Urinary bladder (tissue), 4 donors: ENCODE measurements at places on chromosomes 12 and 14. TPM values are rescaled to one million over a fixed set of nuclear protein-coding genes. Genes with fewer than 3 reads are reported as not detected.

GRCh38 chr12:18368594-18368993, 107.3 kb downstream of the PIK3C2G start:
- no peak for DNase-seq

GRCh38 chr14:22410497-22410896, 178.5 kb downstream of the DAD1 start:
- no peak for DNase-seq

DNA sequence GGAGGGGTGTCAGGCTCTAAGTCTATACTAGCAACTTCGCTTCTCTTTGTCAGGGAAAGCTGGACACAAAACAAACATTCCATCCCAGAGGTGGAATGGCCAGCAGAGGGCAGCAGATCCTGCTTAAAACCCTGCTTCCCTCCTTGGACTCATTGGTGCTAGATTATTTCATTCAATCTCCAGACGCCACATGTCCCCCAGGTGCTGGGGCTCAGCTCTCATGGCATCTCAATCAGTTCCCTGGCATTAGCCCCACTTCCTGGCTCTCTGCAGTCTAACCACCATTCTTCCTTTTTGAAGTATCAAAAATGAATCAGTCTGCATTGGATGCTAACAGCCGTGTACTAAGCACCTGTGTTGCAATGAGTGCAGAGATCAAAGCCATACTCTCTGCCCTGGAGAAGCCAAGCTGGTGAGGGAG, 8.1 kb upstream of the PPP1R1A start:
- DNase-seq: no peak

DNA sequence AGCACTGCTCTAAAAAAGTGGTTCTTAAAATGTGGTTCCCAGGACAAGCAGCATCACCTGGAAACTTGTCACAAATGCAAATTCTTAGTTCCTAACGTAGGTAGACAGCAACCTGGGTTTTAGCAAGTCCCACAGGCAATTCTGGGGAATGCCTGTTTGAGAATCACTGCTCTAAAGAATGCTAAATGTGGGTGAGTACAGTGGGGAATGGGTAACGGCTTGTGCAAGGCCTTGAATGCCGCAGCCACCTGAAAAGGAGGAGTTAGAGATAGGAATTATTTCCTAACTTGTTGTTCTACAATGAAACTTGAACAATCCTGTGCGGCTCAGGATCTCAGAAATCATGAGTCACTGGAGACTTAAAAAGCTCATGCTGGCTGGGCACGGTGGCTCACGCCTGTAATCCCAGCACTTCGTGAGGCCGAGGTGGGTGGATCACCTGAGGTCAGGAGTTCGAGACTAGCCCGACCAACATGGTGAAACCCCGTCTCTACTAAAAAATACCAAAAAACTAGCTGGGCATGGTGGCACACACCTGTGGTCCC, 34.9 kb downstream of the GNS start:
- DNase-seq: no peak

- no peak for DNase-seq
These were observed 160.5 kb downstream of the NUAK1 start for GRCh38 chr12:105978276-105978675.

RND1 gene
- 0.53 TPM for total RNA-seq
